NCI-H1105 (cell line): ENCODE measurements at places on chromosomes 16 and 17.

DNA sequence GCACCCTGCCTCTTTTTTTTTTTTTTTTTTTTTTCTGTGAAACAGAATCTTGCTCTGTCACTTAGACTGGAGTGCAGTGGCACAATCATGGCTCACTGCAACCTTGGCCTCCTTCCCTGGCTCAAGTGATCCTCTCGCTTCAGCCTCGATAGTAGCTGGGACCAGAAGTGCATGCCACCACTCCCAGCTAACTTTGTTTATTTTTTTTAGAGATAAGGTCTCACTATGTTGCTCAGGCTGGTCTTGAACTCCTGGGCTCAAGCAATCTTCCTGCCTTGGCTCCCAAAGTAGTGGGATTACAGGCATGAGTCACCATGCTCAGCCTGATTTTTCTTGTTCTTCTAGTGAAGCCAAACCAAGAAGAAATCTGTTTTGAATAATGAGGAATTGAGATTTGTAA is 25.0 kb downstream of the CDK12 start:
- DNase-seq = no peak

GRCh38 chr17:6494239-6494941 is 50.1 kb downstream of the PIMREG start:
- no peak for DNase-seq

DNA sequence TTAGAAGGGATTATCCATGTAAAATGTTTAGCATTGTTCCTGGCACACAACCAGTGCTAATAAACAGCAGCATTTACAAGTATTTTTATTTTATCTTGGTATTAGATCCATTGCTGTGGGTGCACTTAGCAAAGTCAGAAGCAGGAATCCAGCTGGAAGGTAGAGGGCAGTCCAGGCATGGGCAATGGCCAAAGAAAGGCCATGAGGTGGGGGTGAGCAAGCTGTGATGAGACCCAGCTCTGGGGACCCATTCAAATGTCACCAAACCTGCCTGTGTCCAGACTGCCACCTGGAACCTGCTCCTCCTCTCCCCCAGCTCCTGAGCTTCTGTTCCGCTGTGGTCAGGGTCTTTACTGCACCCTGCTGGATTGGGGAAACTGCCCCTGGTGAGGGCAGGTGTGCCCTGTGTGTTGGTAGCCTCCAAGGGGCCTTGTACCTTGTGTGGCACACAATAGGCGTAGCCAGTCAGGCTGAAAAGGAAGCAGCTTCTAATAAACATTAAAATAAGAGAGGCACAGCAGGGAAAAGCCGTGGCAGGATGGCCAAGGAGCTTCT is 118.0 kb upstream of the CRHR1 start:
- DNase-seq = no peak

GRCh38 chr17:82346342-82347300 is 12.4 kb upstream of the TEX19 start:
- DNase-seq = no peak

DNA sequence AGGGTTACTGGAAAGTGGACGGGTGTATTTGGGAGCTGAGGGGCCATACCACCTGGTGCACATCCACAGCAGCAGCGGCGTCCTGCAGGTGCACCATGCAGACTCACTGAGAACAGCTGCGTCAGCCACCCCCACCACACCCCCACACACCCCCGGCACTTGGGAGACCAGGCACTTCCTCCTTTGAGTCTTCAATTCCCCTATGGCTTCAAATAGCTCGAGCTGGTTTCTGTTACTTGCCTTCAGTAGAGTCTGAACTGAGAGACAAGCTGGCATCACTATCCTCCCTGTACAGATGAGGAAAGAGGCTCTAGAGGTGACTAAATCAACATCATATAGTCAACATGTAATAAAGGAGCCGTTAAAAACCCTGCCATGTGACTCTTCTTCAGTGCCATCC is 15.4 kb downstream of the CUEDC1 start:
- peak; percentile 43 for DNase-seq

- no peak for DNase-seq
Measured at GRCh38 chr17:4576729-4577322, 7.5 kb upstream of the SMTNL2 start.

GRCh38 chr17:42536372-42537155 is 523 bp downstream of the NAGLU start:
- peak; percentile 63 for DNase-seq

- DNase-seq = no peak
Measured at GRCh38 chr16:82638095-82638798, 11.5 kb downstream of the CDH13 start.

DNA sequence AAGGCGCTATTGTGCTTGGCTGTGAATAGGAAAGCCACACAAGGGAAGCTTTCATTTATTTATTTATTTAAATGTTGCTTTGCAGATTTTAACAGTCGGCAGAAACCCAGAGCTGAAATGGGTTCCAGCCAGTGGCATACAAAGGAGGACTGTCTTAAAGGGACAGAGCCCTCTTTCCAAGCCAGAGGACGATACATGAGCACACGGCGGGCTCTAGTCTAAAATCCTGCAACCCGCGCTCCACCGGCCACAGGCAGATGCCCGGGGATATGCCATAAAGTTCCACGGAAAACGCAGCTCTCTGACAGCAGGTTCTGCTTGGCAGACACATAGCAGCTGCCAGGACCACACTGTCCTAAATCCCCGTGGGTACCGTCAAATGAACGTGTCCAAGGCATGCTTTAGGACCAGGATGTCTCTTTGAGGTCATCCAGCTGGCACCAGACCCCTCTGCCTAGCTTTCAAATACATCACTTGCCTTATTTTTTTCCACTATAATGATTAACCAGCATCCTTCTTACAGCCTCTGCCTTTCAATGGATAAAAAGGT is 64.6 kb downstream of the CYTH1 start:
- DNase-seq = peak; percentile 34

- no peak for DNase-seq
Measured at GRCh38 chr16:68444056-68444657, 4.2 kb downstream of the SMPD3 start.

DNA sequence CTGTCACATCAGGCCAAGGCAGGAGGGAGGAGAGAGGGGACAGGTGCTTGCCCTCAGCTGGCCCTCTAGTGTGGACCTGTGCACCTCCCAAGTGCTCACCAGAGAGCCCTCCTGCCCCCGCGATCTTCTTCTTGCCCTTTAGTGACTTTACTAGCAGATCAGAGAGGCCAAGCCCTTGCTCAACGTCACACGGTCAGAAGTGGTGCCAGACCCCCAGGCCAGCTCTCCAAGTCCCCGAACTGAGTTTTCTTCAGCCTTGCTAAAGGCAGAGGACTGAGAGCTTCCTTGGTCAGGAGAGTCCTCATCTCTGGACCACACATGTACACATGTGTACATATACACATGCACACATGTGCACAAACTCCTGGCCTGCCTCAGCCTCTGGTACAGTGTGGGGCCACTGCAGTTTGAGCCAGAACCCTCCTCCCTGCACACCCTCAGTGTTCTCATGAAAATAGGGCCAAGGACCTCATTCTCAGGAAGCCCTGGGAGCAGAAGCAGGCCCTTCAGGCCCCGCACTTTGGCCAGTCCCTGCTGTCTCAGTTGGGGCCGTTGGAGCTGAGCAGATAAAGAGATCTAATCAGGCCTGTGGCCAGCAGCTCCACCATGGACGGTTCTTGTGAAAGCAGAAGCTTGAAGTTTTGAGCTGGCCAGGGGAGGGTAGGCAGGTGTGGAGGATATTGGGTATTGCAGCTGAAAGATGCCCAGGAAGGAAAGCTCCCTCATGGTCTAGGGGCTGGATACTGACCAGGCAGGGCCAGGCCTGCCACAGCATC is 7.4 kb upstream of the EPX start:
- no peak for DNase-seq

DNA sequence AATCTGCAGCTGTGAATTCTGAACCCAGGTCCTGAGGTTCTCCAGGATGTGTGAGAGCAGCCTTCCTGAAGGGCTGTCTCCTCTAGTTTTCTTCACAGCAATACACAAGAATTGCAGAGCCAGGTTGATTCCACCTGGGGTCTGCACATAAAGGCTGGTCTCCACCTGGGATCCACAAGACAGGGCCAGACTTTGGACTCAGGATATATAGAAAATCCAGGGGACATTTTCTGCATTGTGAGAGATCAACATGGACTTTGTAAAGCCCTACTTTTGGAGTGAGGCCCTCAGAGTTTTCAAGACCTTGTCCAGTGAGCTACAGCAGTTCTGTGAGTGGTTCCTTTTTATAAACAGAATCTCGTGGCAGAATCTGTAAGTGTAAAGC is 6.3 kb downstream of the ZNF267 start:
- DNase-seq = no peak
